ENCODE measurements at places on chromosomes 7 and 10.

DNA sequence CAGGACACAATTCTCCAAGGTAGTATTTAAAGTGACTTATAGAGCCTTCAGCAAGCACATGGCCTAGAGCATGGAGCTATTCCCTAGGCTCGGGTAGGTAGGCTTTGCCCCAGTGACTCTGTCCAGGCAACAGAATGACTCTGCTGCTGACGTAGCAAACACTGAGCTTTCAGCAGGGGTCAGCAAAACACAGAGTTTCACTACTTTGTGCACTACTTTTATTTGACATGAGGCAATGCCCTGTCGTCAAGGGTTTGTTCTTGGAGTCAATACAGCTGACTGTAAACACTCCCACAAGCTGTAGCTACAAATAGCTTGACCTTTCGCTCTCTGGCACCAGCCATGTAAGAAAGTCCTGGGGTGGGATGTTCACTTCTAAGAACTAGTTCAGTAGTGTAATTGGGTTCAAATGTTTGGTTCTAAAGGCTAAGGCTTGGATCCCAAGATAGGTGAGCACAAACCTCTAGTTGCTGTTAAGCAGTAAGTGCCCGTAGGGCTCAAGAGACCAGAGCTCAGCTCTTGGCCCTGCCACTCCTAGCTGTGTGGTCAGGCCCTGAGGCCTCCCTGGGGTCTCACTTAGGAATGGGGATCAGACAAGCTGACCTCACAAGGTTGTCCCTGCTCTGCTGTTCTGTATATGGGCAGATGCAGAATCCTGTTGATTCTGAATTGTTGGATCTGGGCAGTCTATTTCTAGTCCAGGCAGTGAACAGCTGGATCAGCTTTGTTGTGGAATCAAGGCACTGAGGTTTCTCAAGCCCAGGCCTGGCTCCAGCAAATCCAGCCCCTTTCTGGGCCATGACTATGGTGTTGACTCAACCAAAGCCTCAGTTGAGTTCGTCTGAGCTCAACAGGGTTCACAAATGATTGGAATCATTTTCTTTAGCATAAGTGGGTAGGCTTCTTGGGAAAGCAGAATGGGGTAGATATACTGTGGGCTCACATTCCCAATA, 10.7 kb downstream of the NODAL start:
- no peak for DNase-seq

DNA sequence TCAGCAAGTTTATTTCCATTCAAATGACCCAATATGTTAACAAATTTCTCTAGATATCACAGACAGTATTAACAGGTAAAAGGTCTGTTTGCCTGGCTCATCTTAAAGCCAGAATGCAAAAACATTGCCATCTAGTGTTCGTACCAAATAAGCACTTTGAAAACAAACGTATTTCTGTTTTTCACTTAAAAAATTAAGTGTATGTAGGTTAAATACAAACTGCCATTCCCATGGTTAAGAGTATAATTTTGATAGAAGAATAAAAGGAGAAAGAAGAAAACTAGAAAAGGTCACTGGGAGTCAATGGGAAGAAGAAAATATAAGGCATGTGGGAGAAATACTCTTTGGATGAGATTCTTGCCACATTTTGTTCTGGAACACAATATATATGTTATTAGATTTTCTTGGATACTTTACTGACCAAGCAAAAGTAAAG, 51.0 kb downstream of the ORC5 start:
- DNase-seq = peak; percentile 68

- no peak for DNase-seq
These were observed 40.3 kb downstream of the RGS10 start for GRCh38 chr10:119502209-119502608.

DNA sequence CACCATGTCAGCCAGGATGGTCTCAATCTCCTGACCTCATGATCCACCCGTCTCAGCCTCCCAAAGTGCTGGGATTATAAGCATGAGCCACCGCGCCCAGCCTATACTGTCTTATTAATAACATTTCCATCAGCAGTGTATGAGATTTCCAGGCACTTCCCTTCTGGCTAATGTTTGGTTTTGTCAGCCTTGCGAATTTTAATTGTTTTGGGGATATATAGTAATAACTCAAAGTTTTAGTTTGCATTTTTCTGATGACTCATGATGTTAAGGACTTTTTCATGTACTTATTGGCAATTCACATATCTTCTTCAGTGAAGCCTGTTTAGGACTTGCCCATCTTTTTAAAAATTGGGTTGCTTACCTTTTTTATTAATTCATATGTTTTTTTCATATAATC, 76.0 kb downstream of the TMEM270 start:
- DNase-seq = no peak

GRCh38 chr10:103839872-103840739, 15.3 kb downstream of the SH3PXD2A start:
- no peak for DNase-seq

DNA sequence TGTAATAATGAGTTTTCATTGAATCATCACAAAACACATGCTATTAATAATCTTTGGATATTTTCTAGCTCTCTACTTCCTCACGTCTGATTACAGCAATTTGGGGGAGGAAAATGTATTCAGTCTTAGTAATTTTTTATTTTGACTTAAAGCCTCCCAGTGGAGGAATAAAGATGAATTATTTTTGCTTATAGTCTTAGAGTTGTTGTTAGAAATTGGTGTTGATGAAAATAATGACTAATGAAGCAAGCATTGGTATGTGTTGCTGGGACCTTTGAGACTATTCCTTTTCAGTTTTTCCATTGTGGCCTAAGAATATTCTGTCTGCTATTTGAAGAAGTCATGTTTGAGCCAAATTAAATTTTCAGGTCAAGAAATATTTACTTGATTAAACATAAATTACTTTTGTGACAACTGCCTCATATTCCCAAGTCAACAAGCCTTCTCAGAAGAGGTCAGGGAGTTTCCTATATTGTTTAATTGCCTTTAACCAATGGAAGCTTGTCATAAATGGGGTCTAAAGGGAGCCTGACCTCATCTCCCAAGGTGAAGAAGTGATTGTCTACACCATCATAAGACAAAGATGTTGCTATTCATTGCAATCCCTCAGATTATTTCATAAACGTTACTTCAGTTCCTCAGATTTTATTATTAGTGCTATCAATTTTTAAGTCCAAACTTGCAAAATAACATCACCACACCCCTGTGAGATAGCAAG, 90.0 kb downstream of the ST7 start:
- no peak for DNase-seq

- no peak for DNase-seq
These were observed 80.4 kb downstream of the AUTS2 start for GRCh38 chr7:69678494-69679187.

DNA sequence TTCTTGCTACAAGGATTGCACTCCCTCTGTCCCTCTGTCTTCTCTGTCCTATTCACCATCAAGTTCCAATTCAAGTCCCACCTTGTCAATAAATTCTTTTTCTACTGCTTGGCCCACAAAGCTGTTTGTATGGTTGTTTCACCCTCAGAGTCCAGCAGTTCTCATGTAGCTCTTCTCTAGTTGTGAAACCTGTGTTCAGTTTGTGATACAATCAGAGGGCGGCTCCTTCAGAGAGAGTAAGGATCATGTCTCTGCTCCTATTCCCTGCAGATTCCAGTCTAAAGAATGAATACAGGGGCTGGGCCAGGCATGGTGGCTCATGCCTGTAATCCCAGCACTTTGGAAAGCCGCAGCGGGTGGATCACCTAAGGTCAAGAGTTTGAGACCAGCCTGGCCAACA, 126.6 kb upstream of the BET1 start:
- DNase-seq = no peak

DNA sequence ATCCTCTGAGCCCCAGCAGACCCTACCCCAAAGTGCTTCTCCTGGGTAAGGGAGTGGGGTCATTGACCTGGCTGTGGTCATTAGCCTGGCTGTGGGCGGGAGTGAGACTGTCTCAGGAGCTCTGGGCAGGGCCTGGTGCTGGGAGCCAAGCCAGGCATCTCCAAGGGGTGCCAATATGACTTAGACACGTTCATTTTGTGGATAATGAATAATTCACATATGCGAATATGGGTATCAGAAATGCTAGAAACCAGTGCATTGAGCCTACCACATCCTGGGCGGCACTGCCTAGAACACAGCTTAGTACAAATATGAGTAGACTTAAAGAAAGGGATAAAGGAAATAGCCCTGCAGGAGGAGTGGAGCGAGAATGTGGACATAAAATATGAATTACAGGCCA, 14.4 kb upstream of the SRRM3 start:
- no peak for DNase-seq

DNA sequence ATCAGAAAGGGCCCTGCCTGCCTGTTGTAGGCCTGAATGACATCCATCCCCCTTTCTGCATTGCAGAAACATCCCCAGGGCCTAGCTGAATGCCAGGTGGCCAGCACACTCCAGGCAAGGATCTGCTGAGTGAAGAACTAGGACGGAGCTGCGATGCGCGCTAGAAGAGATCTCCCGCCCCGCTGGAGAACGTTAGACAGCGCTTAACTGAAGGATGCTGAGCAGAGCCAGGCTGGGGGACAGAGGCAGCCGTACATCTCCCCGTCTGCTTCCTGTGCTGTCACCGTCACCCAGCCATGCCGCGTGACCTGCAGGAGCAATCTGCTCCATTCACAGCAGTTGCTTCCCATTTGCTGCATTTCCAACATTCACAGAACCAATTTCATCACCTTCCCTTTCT, 73.3 kb downstream of the FAM53B start:
- DNase-seq = no peak

- DNase-seq = no peak
These were observed 89.8 kb upstream of the LRRC4 start for GRCh38 chr7:128120976-128121490.

GRCh38 chr7:76425156-76425555, 406 bp downstream of the ZP3 start:
- no peak for DNase-seq

DNA sequence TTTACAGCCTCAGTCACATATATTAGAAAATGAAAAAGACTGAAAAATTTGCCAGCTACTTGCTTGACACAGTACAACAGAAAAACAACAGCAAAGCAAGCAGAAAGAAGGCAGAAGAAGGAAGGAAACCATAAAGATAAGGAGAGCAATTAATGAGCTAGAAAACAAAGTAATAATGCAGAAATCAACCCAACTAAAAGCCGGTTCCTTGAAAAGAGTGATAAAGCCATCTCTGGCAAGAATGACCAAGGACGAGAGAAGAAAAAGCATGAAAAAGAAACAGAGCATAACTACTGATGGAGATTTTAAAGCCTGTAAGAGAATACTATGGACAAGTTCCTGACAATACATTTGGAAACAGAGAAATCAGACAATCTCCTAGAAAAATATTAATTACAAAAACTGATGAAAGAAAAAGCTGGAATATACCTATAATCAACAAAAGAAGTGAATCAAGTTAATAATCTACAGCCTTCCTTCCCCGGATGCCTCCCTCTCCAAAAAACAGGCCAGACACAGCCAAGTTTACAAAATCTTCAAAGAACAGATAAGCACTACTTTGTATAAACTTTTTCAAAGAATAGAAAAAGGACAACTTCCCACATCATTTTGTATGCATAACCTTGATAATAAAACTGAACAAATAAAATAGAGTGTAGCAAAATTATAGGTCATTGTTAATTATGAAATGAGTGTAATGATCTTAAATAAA, 204.0 kb downstream of the BAMBI start:
- DNase-seq = no peak

DNA sequence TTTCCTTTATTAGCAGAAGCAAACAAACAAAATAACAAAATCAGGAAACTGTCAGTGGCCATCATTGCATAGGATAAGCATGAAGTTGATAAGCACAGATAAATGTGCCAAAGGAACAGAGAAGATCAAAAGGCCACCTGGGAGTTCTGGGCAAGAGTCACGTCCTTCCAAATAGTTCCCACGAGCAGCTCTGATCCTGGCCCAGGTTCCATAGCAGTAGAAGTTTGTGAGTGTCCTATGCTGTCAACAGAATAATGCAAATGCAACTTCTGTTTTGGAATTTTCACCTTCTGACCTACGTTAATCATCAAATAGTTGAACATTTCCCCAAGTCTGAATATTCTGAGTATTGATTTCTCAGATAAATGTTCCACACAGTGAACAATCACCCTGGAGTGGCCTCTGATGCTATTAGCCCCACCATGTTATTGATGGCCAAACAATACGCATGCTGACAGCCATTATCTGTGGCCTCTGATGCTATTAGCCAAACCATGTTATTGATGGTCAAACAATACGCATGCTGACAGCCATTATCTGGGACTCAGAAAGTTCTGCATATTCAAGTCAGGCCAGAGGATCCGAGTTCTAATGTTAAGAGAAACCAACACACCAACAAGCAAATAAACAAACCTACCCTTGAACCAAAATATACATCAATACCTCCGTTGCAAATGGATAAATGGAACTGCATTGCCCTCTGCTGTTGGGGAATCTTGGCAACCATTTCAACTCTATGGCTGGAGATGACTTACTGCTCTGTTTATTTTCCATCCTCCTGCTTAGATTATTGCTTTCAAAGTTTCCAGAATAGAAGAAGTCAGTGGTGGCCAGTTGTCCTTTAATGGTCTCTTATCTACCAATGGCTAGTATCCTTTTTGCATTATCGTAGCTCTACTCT, 63.3 kb downstream of the MRC1 start:
- peak; percentile 7 for DNase-seq

DNA sequence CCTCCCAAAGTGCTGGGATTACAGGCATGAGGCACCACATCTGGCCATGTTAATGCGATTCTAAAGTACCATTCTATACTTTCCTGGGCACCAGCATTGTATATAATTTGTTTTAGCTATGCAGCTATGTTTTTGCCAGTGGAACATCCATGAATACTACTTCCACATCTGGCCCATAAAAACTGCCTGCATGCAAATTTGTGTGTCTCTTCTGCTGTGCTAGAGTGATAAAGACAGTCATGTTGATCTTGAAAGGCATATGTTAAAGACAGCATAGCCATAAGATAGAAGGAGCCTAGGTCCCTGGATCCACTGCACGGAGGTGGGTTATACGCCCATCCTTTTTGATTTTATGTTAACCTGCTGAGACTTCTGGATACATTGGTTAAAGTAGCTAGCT, 52.3 kb downstream of the HACD1 start:
- DNase-seq = no peak

GRCh38 chr7:54690050-54690443, 69.0 kb downstream of the SEC61G start:
- DNase-seq = no peak

DNA sequence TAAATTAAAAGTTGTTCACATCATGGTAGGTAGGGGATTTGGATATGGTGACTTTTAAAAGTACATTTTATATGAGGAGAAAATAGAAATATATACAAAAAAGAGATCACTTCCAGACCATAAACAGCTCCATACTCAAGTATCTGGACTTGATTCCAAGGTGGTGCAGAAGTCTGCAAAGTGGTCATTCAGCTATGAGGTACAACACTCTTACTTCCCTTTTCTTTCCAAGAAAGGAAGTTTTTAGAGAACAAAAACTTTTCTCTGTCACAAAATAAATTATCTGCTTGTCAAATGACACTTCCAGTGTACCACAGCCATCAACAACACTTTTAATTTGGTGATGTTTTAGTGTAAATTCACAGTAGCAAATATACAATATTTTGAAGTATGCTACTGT, 1013.5 kb downstream of the GATA3 start:
- no peak for DNase-seq

GRCh38 chr10:49595003-49595712, 15.0 kb upstream of the SLC18A3 start:
- DNase-seq = no peak

GRCh38 chr7:5546626-5547025, 123.0 kb upstream of the TNRC18 start:
- DNase-seq = no peak

All from NCI-H748 treated with DMSO at 0.1 percent for 48 hours (cell line).